ENCODE measurements at places on chromosomes 3 and 15.

GRCh38 chr15:68421798-68422402 is 10.1 kb downstream of the ITGA11 start:
- no peak for DNase-seq

GRCh38 chr15:93331545-93332167 is 242.6 kb upstream of the RGMA start:
- no peak for DNase-seq

DNA sequence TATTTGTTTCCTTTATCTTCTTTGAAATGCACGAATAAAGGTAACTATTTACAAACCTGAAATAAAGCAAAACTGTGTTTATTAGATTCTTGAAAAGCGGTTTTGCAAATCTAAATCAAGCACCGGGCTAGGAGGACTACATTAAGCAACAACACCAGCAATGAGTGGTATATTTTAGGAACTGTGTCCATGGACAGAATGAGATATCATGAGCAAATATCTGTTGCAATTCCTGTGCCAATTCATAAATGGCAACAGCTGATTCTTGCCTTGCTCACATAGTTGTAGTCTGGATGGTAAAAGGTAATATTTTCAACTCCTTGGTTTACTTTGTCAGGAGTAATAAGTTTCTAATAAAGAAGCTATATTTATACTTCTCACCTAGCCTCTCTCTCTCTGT is 403.3 kb downstream of the LPP start:
- no peak for DNase-seq

GRCh38 chr15:85443046-85443445 is 62.6 kb downstream of the AKAP13 start:
- no peak for DNase-seq

DNA sequence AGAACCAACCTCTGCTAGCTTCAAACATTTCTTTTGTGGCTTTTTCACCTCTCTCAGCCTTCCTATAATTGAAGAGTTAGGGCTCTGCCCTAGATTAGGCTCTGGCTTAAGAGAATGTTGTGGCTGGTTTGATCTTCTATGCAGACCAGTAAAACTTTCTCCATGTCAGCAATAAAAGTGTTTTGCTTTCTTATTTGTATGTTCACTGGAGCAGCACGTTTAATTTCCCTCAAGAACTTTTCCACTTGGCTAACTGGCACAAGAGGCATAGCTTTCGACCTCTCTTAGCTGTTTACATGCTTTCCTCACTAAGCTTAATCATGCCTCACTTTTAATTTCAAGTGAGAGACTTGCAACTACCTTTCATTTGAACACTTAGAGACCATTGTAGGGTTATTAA is 964.7 kb downstream of the ROBO2 start:
- DNase-seq, result no peak

GRCh38 chr3:24522146-24522579 is 27.5 kb upstream of the THRB start:
- DNase-seq, result no peak

DNA sequence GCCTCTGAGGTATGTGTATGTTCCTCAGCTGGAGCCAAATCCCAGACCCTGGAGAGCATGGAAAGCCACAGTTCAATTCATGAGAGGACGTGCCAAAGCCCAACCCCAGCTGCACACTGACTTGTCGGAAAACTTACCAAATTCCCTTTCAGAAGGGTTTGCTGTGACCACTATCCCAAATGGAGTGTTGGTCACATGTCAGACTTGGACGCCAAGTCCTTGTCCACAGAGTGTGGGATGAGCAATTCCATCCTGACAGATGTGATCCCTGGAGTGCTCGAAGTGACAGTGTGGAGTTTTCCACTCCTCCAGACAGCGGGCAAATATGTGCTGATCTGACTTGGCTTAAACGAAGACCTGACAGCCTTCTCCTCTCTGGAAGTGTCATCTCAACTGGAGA is 71.2 kb downstream of the RORA start:
- DNase-seq, result no peak

DNA sequence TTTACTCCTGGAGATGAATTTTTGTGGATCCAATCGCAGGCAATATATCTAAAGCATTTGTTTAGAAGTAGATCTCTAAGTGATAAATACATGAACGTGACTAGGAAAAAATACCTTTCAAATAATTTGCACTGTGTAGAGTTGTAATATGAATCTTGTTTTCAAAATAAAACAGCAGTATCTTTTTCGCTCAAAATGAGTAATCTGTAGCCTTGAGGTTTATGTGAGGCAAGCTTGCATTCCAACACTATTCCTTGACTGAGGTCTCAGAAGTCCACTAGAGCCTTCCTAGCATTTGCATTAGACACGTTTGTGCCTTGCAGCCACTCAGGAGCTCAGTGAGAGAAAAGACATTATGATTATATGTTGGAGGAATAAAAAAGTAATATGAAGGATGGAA is 138.3 kb upstream of the ROBO1 start:
- DNase-seq, result no peak

DNA sequence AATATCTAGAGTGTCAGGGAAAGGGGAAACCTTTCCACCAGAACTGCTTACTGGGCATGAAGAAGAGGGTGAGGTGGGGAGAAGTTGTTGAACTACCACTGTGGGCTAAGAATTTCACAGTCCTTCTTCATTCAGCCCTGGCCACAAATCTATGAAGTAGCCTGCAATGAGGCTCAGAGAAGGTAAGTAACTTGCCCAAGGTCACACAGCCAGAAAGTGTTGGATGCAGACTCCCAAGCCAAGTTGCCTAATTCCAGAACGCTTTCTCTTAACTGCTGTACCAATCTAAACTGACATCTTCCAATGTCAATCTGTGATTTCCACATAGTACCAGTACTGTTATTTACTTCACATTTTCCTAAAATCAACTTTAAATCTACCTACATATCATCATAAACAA is 2.1 kb downstream of the CYP1A1 start:
- DNase-seq, result no peak

- no peak for DNase-seq
Measured at GRCh38 chr3:32945136-32945535, 6.3 kb upstream of the CCR4 start.

DNA sequence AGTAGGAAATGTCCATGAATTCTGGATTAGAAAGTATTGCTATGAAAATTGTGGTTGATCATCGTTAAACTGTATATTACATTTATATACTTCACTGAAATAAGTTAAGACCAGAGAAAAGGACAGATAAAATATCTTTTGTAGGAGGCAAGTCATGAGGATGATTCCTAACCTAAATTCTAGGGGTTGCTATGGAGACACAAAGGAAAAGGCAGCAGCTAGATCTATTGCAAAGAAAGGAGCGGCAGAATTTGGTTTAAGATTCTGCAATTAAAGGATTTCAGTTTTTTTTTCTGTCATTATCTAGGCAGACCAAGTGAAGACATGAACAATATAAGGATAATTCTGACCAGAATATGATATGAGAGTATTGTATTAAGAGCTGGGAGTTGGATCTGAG is 136.1 kb downstream of the CHL1 start:
- no peak for DNase-seq

DNA sequence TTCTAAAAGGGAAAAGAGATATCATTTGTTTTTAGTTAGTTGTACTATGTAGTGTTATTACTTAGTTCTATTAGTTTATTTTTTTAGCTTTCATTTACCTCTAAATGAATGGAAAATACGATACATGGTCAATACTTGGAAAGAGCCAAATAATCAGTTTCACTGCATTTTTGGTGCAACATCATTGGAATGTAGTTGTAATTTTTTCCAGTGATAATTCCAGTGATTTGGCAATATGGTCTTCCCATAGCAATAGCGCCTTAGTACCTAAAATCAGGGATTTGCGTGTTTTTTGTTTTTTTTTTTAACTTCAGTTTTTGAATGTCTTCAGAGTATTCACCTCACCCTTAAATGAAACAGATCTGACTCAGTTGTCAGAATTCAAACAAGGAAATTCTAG is 41.8 kb downstream of the RAB8B start:
- no peak for DNase-seq

DNA sequence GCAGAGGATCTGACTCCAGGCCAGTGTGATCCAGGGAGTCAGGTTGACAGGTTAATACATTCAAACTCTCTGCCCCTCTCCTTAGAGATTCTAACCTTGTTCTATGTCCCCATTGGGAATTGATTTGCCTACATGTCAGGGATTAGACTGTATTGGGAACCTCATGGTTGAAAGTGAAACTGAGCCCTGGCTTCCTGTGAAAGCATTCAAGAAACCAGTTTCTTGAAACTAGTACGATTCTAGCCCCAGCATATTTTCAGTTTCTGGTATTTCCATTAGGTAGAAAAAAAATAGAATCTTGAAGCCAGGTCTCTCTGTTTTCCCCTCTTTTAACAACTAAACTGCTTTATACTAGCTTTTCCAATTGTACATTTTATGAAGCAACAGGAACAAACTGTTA is 140.4 kb upstream of the ABI3BP start:
- DNase-seq, result no peak

DNA sequence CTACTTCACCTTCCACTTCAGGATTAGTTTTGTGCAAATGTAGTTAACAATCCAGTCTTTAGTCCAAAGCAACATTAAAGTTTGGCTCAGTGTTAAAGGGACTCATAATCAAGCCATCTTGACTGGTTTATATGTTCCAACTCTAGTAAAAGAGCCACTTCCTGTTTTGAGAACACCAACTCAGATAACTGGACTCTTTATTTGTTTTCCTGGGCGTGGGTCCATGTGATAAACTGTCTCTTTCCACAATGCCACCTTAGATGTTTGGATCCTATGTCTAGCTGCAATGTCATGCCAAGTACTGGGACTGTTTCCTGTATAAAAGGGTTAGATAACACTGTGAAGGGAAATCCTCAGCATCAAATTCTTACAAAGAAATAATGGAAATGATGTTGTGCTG is 545.0 kb downstream of the PYDC2 start:
- no peak for DNase-seq

GRCh38 chr15:95825671-95826411 is 504.7 kb upstream of the NR2F2 start:
- DNase-seq, result no peak

- DNase-seq, result no peak
Measured at GRCh38 chr3:133532951-133533350, 40.5 kb upstream of the CDV3 start.

GRCh38 chr3:8734908-8735307 is 1.3 kb downstream of the CAV3 start:
- no peak for DNase-seq

DNA sequence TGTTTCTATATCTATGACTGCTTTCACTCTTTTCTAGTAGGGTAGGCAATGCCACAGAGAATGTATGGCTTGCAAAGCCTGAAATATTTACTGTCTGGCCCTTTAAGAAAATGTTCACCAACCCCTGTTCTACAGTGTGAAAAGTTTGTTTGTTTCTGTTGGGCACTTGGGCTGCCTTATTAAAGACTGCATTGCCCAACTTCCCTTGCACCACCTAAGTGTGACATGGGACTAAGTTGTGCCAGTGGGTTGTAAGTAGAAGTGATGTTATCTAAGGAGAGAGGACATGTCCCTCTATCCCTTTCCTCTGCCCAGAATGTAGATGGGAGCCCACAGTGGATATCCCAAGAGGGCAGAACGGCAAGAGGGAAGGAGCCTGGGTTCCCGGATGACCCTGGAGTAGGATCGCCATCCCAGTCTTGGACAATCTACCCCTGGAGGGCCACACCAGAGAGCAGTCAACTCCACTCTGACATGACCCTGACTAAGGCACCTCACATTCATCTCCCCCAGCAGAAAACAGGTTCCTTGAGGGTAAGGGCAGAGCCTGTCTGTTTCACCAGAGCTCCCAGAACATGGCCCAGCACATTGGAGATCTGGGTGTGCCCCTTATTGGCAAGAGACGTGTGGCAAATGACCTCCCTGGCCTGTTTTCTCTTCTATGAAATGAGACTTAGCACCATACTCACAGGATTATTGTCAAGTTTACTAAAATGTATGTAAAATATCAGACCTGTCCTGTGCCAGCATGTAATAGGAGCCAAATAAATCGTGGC is 138.8 kb downstream of the SMAD6 start:
- no peak for DNase-seq

GRCh38 chr15:49438962-49439631 is 16.1 kb downstream of the FGF7 start:
- no peak for DNase-seq

DNA sequence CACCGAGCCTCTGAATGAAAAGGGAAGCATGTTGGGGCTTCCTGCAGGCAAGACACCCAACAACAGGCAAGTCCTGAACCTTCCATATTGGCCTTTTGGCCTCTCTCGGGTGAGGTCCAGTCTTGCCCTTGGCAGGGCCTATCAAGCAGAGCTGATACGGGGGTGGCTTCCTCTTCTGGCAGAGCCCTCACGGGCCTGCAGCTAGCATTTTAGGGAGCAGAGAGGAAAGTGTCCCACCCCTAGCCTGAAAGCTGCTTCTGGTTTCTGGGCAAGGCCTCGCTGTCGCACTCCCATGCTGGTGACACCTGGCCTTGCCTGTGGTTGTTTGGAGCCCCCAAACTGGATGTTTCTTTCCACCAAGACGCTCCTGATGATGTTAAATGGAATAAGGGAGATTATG is 31.8 kb upstream of the CTSH start:
- DNase-seq, result no peak

All from activated T-cell treated with anti-CD3 and anti-CD28 coated beads, Interleukin-2, amount 50 U/mL, for 72 hours (primary cell).